Fibroblast of the aortic adventitia (primary cell): ENCODE measurements at places on chromosomes 12 and 14. TPM values are rescaled to one million over a fixed set of nuclear protein-coding genes. Genes with fewer than 3 reads are reported as not detected.

GRCh38 chr12:8143261-8143660, 13.6 kb upstream of the ZNF705A start:
- no peak for DNase-seq

DNA sequence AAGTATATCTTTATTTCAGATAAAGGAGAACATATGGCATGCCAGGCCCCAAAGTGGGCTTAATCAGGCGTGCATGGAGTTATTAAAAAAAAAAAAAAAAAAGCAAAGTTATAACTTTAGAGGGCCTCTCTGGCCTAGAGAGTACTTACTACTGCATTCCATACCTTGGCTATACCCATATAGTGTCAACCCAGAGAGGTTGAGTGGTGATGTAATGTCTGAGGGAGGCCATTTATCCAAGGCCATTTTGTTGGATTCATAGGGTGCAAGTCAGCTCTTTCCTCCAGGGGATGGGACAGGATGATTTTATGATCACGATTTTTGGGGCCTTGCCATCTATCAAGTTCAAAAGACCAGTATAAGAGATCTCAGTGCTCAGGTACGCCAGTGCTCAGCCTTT, 66.4 kb downstream of the DCAF5 start:
- DNase-seq: no peak

DNA sequence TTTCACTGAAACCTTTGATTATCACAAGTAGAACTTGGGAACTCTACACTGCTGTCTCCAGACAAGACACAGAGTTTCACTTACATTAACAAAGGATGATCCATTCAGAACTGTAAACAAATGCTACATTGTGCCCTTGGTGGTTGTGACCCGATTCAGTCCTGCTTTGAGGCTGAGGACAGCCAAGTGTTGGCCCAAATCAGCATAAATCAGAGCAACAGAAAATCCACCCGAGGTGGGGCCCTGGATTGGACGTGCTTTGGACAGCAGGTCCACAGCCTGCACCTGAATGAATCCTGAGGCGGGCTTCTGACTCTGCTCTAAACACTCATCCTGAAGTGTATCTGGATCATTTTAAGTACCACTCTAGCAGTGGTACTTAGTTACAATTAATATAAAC, 68.8 kb downstream of the PPP2R5C start:
- DNase-seq: no peak

DNA sequence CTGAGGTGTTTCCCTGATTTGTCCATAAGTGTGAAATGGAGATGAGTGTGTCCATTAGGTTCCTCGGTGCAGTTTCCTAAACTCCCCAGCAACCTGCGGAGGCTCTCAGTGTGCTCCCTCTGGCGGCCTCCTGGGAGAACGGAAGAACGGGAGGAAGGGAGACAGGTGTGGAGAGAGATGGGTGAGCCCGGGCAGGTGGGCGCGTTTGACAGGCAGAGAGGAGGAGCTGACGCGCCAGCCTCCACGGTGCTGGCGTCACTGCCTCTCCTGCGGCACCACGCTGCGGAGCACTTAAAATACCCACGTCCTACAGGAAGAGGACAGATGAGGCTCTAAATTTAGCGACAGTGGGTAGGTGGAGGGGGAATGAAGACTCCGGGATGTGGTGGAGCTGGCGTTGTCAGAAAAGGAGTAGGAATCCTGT, 26.8 kb upstream of the PEX5 start:
- peak; percentile 11 for DNase-seq

GRCh38 chr14:75933712-75934296, 48.0 kb downstream of the TGFB3 start:
- no peak for DNase-seq

DNA sequence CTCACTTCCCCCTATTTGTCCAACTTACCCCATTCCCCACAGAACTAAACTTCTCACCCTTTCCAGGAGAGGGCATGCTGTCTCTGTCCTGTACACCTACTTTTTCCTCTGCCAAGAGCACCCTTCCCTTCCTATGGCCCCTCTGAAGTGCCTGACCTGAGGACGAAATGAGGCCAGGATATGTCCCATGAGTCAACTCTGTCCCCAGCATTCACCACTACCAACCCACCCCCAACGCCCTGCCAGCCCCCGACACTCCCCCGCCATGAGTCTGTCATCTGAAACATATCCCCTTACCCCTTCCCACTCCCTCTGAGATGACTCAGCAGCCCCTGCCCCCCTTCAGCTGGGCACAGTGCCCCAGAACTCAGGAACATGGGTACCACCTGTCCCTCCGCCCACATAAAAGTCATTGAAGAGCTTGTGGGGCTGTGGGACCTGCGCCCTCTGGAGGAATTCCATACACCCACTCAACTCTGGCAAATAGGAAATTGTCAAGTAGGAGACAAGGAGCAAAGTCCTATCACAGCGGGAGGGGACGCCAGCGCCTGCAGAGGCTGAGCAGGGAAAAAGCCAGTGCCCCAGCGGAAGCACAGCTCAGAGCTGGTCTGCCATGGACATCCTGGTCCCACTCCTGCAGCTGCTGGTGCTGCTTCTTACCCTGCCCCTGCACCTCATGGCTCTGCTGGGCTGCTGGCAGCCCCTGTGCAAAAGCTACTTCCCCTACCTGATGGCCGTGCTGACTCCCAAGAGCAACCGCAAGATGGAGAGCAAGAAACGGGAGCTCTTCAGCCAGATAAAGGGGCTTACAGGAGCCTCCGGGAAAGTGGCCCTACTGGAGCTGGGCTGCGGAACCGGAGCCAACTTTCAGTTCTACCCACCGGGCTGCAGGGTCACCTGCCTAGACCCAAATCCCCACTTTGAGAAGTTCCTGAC, 26.3 kb downstream of the ITGA7 start:
- peak; percentile 66 for DNase-seq

DNA sequence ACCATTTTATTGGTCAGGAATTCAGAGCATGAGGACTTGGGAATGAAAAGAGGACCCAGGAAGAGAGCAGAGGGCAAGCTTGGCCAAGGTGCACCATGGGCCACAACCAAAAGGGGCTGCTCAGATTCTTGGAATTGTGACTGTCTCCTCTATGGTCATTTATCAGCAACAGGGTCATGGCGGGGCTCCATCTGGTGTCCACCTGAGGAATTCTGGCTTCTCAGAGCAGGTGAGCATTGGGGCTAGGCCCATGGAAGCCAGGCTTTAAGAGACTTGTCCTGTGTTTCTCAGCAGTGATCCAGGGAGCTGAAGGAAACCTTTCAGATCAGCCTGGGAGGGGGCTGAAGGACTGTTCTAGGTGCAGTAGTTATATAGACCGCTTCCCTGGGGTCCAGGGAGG, 2.6 kb upstream of the RIN3 start:
- DNase-seq: no peak

GRCh38 chr12:61998791-61999190, 261.4 kb upstream of the USP15 start:
- DNase-seq: no peak

- peak; percentile 11 for DNase-seq
Observed at GRCh38 chr12:127987199-127987901, 279.6 kb upstream of the TMEM132C start.

- DNase-seq: peak; percentile 98
Observed at GRCh38 chr12:123115409-123116121, 35.3 kb downstream of the PITPNM2 start.

DNA sequence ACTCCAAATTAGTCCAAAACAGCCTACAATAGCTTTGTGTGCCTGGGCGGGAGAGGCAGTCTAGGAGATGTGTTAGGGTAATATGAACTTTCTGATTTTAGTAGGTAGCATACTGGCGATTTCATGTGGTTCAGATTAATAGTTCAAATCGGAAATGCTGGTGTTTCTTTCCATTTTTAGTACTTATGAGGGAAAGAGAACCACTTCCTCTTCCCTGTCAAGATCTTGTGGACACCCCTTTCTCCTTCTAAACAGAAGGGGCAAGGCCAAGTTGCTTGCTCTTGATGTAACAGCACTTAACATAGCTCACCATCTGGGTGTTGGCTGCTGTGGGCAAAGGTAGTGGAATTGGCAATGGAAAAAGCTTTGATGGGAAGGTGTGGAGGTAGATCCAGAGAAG, 32.2 kb upstream of the IGF1 start:
- no peak for DNase-seq

- DNase-seq: no peak
Observed at GRCh38 chr12:95037906-95038305, 34.4 kb upstream of the NDUFA12 start.

GRCh38 chr12:112498580-112498979, 79.8 kb downstream of the PTPN11 start:
- DNase-seq: no peak

GRCh38 chr12:27553941-27554340, 29.9 kb downstream of the PPFIBP1 start:
- DNase-seq: no peak

GRCh38 chr14:64201296-64201695, 92.9 kb downstream of the ESR2 start:
- DNase-seq: no peak

DNA sequence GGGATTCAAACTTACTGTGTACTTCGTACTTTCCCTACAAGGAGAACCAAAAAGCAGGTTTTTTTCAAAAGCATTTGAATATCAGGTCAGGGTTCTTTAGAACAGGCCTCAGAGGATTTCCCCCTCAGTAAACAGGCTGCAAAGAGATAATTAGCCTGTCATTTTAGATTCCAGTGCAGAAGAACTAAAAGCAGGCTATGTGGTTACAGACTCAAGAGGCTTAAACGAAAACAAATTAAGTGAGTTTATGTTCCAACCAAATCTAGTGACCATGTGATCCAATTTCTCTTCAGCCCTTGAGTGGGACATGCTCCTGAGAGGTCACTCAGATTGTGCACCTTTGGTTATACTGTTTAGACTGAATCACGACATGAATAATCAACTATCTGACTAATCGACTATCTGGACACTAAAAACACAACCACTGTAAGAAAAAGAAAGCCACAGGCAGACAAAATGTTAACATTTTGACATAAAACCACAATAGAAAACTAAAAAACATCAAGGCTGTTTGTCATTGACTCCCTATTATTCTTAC, 4.5 kb downstream of the TMED8 start:
- peak; percentile 3 for DNase-seq

DNA sequence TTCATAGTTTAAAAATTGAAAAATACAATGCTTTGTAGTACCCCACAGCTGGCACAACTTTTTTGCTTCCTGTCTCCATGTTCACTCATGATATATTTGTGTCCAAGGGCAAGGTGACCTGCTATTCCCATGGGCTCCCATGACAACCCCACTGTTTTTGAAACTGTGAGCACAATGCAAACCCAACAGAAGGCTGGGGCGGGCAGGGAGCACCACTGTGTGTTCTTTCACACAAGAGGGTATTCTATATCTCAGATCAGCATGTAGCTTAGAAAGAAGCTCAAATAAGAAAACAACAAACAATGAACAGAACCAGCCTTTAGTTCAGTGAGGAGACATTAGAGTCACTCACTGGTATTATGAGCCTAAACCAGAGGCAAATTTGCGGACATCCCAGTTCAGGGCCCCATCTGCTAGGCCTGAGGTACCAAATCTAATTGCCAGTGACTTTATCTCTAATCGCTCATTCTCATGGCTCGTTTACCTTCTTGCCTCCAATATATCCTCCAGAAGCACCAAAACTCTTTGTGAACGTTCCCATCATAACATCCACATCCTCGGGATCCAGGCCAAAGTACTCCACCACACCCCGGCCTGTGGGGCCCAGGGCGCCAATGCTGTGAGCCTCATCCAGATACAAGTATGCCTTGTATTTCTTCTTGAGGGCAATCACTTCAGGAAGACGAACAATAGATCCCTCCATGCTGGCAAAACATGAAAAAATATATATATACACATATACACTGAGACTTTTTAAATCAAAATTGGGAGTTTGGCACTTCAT, 56.4 kb upstream of the ISM2 start:
- DNase-seq: no peak

- no peak for DNase-seq
Observed at GRCh38 chr14:104638927-104639450, 34.4 kb upstream of the TMEM179 start.

GRCh38 chr12:114952573-114953271, 268.7 kb upstream of the TBX3 start:
- DNase-seq: no peak

DNA sequence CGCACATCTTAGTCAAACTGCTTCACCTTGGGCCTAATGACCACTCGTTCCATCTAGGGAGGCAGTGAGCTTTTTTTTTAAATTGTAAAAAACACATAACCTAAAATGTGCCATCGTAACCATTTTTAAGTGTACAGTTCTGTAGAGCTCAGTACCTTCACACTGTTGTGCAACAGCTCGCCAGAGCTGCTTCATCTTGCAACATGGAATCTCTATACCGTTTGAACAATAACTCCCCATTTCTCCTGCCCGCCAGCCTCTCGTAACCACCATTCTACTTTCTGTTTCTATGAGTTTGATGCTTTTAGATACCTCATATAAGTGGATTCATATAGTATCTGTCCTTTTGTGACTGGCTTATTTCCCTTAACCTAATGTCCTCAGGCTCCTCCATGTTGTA, 196.2 kb downstream of the CHST11 start:
- no peak for DNase-seq

DNA sequence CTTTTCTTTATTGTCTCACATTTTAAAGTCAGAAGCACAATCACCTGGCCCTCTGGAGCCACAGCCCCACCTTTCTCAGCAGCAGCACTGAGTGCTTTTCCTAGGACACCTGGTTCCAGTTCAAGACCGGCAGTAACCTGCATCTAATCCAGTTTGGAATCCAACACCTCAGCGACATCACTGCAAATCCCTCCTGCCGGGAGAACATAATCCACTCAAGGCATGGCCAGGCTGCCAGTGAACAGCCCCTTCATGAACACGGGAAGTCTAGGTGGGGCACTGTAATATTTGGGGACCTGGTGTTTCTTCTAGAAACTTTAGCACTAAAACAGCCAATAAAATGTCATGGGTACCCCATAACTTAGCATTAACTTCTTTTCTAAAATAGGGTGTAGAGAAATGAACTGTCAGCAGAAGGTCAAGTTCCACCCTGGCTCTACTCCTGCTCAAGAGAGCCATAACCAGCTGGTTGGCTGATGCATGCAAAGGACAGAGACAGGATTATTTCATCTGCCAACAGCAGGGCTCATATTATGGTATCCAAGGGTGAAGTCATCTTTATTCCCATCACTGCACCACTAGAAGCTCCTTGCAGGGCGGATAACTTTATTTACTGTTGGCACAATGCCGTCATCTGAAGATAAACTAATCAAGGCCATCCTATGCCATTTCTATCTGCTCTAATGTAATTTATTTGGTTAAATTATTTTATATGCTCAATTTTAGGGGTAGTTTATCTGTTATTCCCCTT, 76.7 kb downstream of the TTC7B start:
- no peak for DNase-seq

- DNase-seq: peak; percentile 60
Observed at GRCh38 chr12:12171991-12172511, 94.8 kb downstream of the LRP6 start.

GRCh38 chr14:96090441-96091148, 51.4 kb downstream of the C14orf132 start:
- peak; percentile 70 for DNase-seq

Gene GRIP1
- total RNA-seq: 0.90 and 4.4 TPM in 2 replicates

Gene CBLN3
- total RNA-seq: 5.9 and 6.2 TPM in 2 replicates

Gene TPPP2
- not detected in 2 replicates for total RNA-seq

Gene DCAF11
- total RNA-seq: 44.6 and 85.3 TPM in 2 replicates

Gene NPAS3
- 0.36 and 0.65 TPM in 2 replicates for total RNA-seq

Gene ASCL1
- not detected in 2 replicates for total RNA-seq

Gene MLF2
- total RNA-seq: 29.5 and 104 TPM in 2 replicates

Gene OLR1
- not detected in 2 replicates for total RNA-seq
